ENCODE measurements at places on chromosomes 12 and 14. TPM values are rescaled to one million over a fixed set of nuclear protein-coding genes. Genes with fewer than 3 reads are reported as not detected.

CABP1 gene
- not detected for total RNA-seq

DNA sequence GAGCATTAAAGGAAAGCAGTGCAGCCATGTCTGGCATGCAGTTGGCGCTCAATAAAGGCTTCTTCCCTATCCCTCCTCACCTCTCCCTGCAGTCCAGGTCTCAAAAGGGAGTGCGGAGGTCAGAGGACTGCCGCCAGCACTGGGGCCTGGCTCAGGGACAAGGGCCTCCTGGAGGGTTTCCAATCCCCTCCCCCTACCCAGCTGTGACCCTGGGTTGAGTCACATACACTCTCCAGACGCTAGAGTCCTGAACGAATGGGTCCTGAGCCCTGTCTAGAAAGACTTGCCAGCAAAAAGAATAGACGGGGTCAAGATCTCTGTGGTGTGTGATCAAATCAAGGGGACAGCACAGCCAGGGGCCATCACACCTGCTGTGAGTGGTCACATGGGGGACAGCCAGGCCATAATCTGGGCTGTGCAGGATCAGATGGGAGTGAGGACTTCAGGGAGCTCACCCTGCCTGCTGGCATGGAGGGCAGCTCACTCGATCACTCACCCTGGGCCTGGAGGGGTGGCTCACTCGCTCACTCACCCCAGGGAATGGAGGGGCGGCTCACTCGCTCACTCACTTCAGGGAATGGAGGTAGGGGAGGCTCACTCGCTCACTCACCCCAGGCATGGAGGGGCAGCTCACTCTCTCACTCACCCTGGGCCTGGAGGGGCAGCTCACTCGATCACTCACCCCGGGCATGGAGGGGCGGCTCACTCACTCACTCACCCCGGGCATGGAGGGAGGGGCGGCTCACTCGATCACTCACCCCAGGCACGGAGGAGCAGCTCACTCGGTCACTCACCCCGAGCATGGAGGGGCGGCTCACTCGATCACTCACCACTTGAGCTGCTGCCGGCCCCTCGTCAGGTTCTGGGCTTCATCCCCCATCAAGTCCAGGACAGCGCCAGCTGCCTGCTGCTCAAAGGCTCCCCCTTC is 12.8 kb downstream of the CFAP73 start:
- DNase-seq: peak; percentile 34

DNA sequence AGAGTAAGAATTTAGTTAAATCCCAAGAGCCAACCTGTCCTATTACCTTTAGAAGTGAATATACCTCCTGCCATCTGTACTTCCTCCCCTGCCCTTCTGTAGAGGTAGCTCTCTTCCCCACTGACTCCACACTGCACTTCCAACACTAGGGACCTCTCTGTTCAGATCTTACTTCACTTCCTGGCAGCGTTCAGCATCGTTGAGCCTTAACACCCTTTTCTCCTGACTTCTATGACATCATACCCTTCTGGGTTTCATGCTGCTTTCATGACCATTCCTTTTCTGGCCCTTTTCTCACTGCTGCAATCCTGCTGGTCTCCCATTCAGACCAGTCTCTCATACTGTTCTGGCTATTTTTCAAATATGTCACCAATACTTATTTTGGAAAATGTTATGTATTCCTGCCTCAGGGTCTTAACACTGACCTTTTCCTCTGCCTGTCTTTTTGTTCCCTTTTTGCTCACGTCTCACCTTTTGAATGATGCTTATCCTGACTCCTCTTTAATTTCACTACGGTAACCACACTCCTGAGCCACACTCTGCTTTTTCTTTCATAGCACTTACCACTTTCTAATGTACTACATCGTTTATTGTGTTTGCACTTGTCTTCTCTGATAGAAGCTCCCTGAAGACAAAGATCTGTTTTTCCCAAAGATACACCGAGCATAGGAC is 67.6 kb downstream of the PLEKHA5 start:
- DNase-seq: no peak

DNA sequence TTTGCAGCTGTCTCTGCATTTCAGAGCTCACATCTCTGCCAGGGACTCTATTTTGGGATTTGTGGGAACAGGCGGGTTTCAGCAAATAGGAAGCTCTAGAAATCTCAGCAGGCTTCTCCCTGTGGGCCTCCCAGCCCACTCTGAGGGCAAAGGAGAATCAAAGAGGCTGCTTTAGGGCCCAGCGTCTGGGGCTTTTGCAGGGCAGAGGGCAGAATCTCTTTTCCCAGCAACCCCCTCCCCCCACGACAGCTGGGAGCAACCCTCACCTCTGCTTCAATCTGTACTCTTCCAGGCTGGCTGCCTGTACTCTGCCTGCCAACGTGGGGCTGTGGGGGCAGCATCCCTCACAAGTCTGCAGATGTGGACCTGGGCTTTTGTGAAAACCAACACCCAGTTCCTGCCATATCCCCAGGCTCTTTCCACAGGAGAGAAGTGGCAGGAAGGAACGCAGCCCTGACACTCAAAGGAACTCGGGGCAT is 529.6 kb upstream of the TBX3 start:
- no peak for DNase-seq

- DNase-seq: no peak
These were observed 11.8 kb downstream of the SLC25A47 start for GRCh38 chr14:100334904-100335303.
